ENCODE measurements at places on chromosomes 3 and 15.

- no peak for DNase-seq
These were observed 127.1 kb downstream of the KCNMB2 start for GRCh38 chr3:178663201-178663934.

GRCh38 chr15:59169251-59169708 lies 37.4 kb upstream of the LDHAL6B start:
- DNase-seq, result peak; percentile 91

DNA sequence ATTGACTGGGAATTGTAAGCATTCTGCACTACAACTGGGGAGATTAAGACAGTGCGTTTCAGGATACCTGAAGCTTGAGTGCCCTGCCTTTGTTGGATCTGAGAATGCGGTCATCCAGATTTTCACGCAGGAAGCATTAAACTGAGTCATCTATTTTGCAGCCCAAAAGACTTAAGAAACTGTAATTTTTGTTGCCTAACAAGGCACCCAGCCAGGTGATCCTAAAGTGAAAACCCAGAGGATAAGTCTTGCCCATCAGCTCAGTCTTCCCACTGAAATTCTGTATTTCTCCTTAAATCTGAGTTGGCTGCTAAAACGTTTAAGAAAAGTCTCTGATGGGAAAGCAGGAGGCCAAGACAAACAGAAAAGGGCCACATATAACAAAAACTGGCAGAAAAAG lies 242.5 kb upstream of the TMCO5A start:
- peak; percentile 20 for DNase-seq

GRCh38 chr15:77400258-77400657 lies 19.6 kb downstream of the PEAK1 start:
- no peak for DNase-seq

- no peak for DNase-seq
These were observed 90.1 kb downstream of the IGF2BP2 start for GRCh38 chr3:185734725-185735096.

- DNase-seq, result no peak
These were observed 252.5 kb downstream of the ISL2 start for GRCh38 chr15:76588811-76589747.

Measured in iris pigment epithelial cell (primary cell).